Cerebellum (tissue), 4 donors: ENCODE measurements at places on chromosomes 16 and 17. TPM values are rescaled to one million over a fixed set of nuclear protein-coding genes. Genes with fewer than 3 reads are reported as not detected.

The NLRC5 gene
- total RNA-seq, result 4.0 TPM

The CACNA1H gene
- 19.9 TPM for total RNA-seq

The KRTAP4-5 gene
- total RNA-seq, result not detected

DNA sequence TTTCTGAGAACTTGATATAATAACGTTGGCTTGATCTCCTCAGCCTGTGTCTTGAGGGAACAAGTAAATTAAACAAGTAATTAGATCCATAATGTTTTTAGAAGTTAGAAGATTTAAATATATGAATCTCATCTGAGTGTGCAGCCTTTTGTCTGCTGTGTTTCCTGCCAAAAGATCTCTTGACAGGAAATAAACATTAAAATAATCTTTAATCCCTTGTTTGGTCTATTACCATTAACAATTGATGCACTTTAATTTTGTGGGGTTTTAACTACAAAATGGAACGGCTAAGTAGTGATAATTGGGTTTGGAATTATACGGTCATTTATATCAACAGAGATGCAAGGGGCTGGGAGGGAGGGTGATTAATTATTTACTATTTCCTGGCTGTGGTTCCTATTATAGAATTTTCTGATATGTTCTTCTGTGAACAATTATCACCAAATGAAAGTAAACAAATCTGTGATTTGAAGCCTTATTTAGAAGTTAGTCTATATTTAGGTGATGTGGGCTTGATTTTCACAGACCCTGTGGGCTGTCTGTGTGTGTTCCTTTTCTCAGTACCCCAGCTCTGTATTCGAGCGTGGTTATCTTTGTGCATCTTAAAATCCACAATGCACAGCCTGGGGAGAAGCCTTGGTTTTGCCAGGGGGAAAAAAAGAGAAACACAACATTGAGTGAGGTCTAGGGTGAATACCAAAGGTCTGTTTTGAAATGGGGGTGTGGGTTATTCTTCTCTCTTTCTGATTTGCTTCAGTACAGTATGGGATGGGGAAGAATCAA is 556.1 kb downstream of the WWOX start:
- DNase-seq, result no peak

GRCh38 chr17:65637786-65638185 is 76.3 kb upstream of the AXIN2 start:
- no peak for DNase-seq

DNA sequence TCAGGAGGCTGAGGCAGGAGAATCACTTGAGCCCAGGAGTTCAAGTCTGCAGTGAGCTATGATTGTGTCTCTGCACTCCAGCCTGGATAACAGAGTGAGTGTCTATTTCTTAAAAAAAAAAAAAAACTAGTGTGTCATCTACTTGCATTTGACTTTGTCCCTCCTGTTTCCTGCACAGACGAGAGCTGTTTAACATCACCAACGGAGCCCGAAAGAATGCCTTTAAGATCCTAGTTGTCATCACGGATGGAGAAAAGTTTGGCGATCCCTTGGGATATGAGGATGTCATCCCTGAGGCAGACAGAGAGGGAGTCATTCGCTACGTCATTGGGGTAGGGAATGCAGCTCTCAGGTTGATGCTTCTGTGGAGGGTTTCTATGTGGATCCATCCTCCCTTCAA is 13.4 kb downstream of the ITGAM start:
- peak; percentile 74 for DNase-seq

- no peak for DNase-seq
Measured at GRCh38 chr17:38590988-38591758, 14.6 kb downstream of the SRCIN1 start.
